T-helper 1 cell (primary cell): ENCODE measurements at places on chromosomes 4 and X.
A peak's percentile ranks its signal among the peaks of the same experiment; 100 is the strongest.

- DNase-seq: no peak
Measured at GRCh38 chr4:118327554-118328241, 25.1 kb downstream of the PRSS12 start.

DNA sequence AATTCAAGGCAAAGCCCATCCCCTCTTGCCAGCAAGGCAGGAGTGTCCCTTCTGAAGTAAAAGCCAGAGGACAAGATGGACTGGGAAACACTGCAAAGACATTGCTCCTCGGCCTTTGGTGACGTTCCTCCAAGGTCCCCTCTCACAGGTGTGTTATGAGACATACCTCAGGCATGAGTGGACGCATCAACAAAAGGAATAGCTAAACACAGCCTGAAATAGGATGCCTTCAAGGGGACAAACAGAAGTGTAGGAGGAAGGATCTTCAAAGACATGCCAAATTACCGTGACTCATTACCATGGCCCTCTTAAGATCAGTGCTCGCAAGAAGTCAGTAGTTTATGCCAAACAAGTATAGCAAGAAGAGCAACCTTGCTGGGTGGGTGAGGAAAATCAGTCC is 6.0 kb upstream of the IDS start:
- DNase-seq: no peak

- DNase-seq: no peak
Measured at GRCh38 chr4:117831060-117831683, 203.1 kb upstream of the NDST3 start.

GRCh38 chrX:49059201-49059600 is 402 bp downstream of the CCDC120 start:
- no peak for DNase-seq

GRCh38 chr4:2798399-2799223 is 5.7 kb downstream of the SH3BP2 start:
- DNase-seq: no peak

DNA sequence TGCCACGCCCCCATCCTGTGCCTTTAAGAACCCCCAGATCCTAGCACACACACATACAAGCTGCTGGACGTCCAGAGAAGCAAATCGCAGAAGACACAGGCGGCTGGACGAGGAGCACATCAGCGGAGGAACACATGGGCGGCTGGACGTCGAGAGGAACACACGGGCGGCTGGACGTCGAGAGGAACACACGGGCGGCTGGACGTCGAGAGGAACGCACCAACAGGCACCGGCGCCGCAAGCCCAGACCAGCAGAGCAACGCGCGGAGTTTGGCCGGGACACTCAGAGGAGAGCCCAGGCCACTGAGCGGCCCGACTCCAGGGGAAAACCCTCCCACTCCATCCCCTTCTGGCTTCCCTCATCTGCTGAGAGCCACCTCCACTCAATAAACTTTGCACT is 17.2 kb downstream of the ZCCHC13 start:
- DNase-seq: no peak

DNA sequence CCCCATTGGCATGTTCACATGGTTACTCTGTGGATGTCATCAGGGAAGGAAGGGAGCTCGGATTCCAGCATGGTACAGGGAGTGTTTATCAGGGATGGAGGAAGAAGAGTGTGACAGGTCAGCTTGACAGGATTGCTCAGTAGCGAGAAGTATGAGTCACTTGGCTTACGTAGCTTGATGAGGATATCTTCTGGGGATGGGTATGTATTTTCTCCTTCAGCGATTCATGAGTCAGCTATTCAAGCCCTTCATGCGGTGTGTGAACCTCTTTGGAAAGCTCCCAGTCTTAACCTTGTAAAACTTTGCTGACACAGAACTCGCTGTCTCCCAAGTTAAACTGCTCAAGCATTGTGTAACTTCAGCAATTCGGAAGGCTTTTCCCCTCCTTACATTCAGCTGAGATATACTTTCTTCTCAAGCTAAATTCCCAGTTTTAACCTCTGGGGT is 275.4 kb downstream of the ARHGAP10 start:
- DNase-seq: no peak

DNA sequence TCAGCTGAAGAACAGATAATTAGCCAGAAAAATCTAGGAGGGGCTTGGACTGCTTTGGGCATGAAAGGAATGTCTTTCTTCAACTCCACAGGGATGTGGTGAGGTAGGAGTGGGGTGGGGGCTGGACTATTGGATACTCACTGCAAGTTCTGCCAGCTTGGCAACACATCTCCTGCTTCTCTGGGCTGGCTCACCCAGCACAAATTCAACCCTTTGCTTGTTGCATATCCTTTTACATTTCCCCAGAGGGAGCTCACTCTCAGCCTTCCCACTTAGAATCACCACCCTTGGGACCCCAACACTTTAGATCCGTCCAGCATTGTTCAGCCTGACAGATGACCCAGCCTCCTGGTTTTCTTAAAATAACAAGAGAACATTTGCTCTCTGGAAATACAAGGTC is 120.6 kb downstream of the KDR start:
- no peak for DNase-seq

- no peak for DNase-seq
Measured at GRCh38 chrX:9227276-9227675, 193.3 kb upstream of the FAM9B start.

DNA sequence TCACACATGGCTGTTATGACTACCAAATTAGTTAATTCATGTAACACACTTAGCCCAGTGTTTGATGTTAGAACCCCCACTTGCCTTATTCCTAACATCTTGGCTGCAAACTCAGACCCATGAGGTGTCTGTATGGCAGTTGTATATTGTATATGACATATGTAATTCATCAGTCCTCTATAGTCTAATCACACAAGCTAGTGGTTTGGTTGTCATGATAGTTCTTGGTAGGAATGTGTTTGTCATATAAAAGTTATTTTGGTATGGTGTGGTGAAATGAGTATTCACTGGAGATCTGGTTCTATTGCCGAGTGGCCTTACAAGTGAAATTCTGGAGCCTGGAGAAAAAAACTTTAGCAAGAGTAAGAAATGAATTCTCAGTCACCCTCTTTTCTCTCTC is 149.2 kb downstream of the AWAT2 start:
- no peak for DNase-seq

- DNase-seq: peak; percentile 56
Measured at GRCh38 chr4:48653217-48654014, 126.7 kb downstream of the FRYL start.

GRCh38 chr4:94892051-94892450 is 134.3 kb downstream of the BMPR1B start:
- no peak for DNase-seq

DNA sequence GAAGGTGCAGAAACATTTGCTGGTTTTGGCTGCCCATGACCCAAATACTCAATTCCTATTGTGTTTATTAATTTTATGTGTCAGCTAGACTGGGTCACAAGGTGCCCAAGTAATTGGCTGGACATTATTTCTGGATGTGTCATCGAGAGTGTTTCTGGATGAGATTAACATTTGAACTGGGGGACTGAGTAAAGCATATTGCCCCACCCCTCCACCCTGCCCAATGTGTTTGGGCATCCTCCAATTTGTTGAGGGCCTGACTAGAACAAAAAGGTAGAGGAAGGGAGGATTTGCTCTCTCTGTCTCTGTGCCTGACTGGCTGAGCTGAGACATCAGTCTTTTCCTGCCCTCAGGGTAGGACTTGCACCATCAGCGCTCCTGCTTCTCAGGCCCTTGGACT is 29.7 kb upstream of the LCORL start:
- DNase-seq: no peak

GRCh38 chr4:30386266-30386895 is 333.8 kb upstream of the PCDH7 start:
- DNase-seq: no peak

GRCh38 chr4:1012034-1012739 is 761 bp downstream of the FGFRL1 start:
- no peak for DNase-seq

GRCh38 chr4:113478032-113478431 is 283.5 kb downstream of the CAMK2D start:
- DNase-seq: no peak

DNA sequence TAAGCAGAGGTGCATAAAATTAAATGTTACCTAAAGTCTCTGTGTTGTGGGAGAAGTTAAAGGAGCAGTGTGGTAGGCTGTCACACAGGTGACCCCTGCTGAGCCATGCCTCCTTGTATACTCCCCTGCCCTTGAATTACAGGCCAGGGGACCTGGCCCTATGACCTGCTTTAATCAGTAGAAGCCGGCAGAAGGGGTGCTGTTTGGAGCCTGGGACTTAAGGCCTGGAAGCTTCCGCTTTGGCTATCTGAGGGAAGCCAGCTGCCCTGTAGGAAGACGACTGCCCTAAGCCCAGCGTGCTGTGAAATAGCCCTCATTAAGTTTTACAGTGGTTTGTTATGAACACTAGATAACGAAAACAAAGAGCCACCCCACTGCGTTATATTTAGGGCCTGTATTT is 34.1 kb downstream of the SPINK2 start:
- no peak for DNase-seq

DNA sequence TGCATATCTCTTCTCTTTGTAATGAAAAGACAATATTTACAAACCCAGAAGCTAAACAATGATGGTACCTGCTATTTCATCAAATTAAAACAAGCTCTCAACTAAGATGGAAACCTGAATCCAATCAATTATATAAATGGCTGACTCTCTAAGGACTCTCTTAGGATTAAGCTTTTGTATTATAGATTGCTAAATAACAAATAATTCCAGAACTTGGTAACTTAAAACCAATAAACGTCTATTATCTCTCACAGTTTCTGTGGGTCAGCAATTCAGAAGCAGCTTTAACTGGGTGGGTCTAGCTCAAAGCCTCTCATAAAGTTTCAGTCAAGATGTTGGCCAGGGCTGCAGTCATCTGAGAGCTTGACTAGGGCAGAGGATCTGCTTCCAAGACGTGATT is 12.4 kb downstream of the PHKA2 start:
- DNase-seq: no peak

- DNase-seq: no peak
Measured at GRCh38 chr4:135120195-135120594, 918.6 kb upstream of the PABPC4L start.

DNA sequence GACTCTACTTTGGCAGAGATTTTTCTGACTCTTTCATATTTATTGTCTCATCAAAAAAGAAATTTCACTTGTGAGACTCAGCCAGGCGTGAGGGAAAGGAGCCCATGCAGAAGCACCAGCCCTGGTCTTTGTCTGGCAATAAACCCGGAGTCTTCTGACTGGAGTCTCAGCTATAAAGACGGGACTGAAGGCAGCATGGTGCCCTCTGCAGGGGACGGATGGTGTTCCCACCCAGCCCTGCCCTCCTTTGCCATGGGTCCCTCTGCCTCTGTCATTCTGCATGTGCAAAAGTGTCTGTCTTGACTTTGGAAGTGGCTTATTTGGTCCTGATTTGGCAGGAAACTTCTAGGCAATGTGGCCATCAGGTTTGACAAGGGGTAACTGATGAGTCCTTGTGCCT is 14.2 kb downstream of the ZNF185 start:
- DNase-seq: no peak

DNA sequence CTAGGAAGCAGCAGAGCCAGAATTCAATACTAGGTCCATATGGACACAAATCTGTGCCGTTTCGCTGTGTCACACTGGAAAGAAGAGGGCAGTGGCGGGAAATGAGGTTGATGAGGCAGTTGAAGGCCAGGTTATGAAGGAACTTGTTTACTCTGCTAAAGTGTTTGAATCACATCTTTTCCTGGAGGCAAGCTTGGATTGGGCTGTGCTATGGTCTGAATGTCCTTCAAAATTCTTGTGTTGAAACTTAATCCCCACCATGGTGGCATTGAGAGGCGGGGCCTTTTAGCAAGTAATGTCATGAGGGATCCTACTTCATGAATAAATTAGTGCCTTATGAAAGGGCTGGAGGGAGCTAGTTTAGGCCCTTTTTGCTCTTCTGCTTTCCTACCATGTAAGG is 2.1 kb upstream of the ERCC6L start:
- no peak for DNase-seq

- DNase-seq: no peak
Measured at GRCh38 chr4:140839888-140840790, 84.0 kb upstream of the TBC1D9 start.

- no peak for DNase-seq
Measured at GRCh38 chr4:87857789-87858188, 25.0 kb downstream of the MEPE start.

- DNase-seq: no peak
Measured at GRCh38 chrX:30887721-30888120, 1.3 kb downstream of the TAB3 start.

DNA sequence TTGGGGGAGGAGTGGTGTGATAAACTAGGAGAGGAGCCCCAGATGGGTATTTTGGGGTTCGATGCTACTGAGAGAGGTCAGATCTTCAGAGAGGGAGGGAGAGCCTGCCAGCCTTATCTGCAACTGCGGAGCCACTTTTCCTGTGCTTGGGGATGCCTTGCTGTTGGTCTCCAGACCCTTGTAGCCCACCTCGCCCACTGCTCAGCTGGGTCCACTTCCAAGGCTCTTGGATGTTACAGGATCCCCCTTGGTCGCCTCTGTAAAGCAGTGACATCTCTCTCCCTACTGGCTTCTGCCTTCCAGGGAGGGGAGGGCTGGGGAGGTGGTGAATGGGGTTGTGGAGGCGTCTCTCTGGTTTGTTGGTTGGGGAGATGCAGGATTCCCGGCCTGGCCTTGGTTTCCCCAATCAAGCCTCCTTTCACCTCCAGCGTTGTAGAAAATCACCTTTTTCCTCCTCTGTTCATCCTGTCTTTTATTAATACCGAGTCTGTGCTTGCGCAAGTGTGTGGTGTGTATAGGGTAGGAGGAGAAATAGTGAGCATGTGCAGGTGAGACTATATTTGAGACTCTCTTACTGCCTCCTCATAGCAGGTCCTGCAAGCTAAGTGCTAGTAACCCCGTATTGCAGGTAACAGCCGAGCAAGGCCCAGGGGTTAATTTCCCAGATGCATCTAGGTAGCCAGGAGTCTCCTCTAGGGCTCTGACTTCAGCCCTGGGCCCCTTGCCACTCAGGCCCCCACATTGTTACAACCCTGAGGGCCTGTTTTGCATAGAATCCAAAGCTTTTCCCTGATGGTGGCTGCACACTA is 337.4 kb downstream of the ARHGAP10 start:
- DNase-seq: no peak

- no peak for DNase-seq
Measured at GRCh38 chr4:78432896-78433295, 118.7 kb upstream of the ANXA3 start.

DNA sequence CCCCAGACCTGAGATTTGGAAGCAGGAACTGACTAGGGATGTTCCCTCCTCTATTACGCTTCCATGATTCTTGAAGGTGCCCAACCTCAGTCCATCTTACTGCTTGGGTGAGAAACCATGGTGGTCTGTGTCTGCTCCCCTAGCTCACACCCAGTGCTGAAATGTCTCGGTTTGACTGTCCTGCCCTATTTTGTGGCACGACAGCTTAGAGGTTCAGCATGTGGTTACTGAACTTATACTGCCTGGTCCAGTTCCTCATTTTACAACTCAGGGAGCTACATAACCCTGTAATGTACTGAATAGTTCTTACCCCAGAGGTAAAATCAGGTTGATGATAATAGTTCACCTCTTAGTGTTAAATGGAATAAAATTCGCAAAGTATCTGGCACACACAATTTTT is 203.1 kb downstream of the RBM46 start:
- DNase-seq: no peak
